ENCODE measurements at places on chromosomes 12 and 14.
A peak's percentile ranks its signal among the peaks of the same experiment; 100 is the strongest.

GRCh38 chr12:55818886-55819285 lies 1.0 kb downstream of the ORMDL2 start:
- DNase-seq: no peak

DNA sequence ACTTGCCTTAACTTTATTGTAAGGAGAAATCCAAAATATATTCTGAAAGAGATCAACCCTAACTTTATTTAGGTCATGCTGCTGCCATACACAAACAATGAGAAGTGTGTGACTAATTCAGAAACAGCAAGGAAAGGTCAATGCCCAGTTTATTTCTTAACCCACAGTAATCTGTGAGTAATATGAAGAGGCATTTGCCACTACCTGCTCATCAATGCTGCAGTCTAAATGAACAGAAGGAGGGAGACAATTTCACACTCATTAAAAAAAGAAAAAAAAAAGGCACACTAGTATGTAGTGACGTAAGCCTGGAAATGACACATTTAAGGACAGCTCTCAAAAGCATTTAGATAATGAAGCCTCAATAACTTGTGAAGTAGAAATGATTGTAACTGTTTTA lies 90.5 kb upstream of the FOXN3 start:
- no peak for DNase-seq

DNA sequence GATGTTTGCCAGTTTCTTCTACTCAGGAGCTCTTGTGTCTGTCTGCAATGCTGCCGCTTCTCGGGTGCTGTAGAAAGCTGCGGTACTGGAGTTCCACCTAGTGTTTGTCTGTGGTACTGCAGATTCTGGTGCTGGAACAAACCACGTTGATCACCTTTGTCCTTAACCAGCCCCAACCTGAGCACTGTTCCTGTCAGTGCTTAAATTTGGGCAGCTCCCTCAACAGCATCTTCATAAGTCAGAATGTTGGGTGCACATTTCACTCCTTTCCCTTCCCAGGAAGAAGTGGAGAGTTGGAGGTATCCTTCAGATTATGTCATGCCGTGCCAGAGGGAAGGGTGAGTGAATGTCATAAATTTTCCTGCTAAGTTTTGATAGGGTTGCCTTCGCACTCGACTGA lies 48.7 kb upstream of the LALBA start:
- peak; percentile 52 for DNase-seq

DNA sequence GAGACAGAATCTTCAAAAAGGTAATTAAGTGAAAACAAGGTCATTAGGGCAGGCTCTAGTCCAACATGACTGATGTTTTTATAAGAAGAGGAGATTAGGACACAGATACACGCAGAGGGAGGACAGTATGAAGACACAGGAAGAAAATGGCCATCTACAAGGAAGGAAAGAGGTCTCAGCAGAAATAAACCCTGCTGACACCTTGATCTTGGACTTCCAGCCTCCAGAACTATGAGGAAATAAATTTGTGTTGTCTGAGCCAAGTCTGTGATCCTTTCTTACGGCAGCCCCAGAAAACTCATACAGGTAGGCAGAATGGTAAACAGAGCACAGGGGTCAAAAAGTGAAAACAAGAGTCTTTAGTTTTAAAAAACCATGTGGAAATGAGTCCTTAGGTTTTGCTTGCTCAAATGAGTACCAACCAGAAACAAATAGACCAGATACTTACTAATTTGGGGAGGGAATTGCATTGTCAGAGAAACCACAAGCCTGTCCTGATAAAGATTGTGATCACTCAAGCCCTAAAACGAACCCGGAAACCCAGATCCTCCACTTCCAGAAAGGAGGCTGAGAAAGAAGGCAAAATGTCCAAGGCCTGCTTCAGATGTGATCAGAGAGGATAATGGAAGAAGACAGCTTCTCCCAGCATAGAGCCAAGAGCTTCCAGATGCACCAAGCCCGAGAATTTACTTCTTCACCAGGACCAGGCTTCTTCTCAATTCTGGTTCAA lies 93.9 kb downstream of the DUSP6 start:
- DNase-seq: no peak

GRCh38 chr12:14283489-14284144 lies 81.9 kb upstream of the ATF7IP start:
- no peak for DNase-seq

- no peak for DNase-seq
Measured at GRCh38 chr12:89950421-89950820, 241.8 kb upstream of the ATP2B1 start.

GRCh38 chr14:64878837-64879634 lies 671 bp downstream of the SPTB start:
- DNase-seq: no peak

- no peak for DNase-seq
Measured at GRCh38 chr14:76955575-76956315, 72.8 kb downstream of the IRF2BPL start.

DNA sequence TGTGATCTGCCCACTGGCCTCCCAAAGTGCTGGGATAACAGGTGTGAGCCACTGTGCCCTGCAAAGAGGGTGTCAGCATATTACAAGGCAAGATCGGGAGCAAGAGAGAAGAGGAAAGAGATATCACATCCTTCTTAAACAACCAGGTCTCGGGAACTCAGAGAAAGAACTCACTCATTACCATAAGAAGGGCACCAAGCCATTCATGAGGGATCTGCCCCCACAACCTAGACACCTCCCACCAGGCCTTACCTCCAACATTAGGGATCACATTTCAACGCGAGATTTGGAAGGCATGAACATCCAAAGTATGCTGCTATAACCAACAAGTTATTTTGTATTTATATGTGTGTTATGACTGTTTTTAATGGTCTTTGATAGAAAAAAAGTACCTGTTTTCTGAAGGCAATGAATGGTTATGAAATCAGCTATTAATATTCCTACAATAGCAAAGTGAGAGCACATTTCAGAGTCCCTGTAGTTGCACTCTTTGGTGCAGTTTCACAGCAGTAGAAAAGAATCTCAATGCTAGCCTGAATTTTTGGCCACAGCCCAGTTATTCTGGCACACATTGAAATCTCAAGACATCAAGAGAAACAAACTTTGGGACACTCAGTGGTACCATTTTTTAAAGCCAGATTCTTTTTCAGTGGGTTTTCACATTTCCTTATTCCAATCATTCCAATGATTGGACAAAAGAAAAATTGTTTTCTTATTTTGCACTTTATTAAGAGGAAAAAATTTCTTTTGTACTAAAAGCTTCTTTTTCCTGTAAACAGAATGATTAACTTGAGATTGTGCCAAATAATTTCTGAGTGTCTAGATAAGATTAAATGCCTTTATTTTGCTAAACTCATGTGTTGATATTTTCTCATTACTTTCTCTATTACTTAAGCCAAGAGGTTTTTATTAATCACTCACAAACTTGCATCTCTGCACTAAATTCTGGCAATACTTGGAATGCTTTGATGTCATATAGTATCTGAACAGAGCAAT lies 582.6 kb upstream of the ATP2B1 start:
- DNase-seq: no peak

GRCh38 chr12:118606690-118607089 lies 230.3 kb downstream of the SUDS3 start:
- DNase-seq: no peak

GRCh38 chr12:122238861-122239260 lies 13.0 kb upstream of the DIABLO start:
- no peak for DNase-seq

- peak; percentile 3 for DNase-seq
Measured at GRCh38 chr12:102374190-102374589, 106.2 kb downstream of the IGF1 start.

GRCh38 chr12:25675808-25676207 lies 122.7 kb upstream of the LMNTD1 start:
- DNase-seq: no peak

- DNase-seq: peak; percentile 17
Measured at GRCh38 chr12:9869307-9870161, at the start of gene CLEC2B. Gene CLEC2B, minus strand, starts transcription at chr12:9869354.

GRCh38 chr12:10716704-10717315 lies 6.3 kb downstream of the YBX3 start:
- DNase-seq: no peak

DNA sequence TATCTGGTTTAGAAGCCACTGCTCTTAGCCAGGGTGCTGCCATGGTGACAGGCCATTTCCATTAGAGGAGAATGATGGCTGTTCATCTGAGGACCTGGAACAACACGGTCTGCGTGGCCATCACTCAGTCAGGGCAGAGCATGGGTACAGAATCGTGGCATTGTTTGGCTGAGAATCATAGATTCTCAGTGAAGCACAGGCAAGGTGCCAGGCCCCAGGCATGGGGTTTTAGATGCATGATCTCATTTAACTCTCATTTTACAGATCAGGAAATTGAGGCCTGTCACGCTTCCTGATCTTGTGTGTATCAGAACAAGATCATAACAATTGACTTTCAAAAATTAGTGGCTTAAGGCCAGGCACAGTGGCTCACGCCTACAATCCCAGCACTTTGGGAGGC lies 26.8 kb upstream of the IRF2BPL start:
- DNase-seq: no peak

- DNase-seq: no peak
Measured at GRCh38 chr12:31343139-31343538, 17.2 kb upstream of the SINHCAF start.

GRCh38 chr14:99383472-99384449 lies 96.9 kb downstream of the SETD3 start:
- no peak for DNase-seq

- DNase-seq: peak; percentile 67
Measured at GRCh38 chr12:93591137-93591868, 18.8 kb downstream of the SOCS2 start.

GRCh38 chr12:25001311-25001710 lies 52.4 kb upstream of the BCAT1 start:
- DNase-seq: no peak

DNA sequence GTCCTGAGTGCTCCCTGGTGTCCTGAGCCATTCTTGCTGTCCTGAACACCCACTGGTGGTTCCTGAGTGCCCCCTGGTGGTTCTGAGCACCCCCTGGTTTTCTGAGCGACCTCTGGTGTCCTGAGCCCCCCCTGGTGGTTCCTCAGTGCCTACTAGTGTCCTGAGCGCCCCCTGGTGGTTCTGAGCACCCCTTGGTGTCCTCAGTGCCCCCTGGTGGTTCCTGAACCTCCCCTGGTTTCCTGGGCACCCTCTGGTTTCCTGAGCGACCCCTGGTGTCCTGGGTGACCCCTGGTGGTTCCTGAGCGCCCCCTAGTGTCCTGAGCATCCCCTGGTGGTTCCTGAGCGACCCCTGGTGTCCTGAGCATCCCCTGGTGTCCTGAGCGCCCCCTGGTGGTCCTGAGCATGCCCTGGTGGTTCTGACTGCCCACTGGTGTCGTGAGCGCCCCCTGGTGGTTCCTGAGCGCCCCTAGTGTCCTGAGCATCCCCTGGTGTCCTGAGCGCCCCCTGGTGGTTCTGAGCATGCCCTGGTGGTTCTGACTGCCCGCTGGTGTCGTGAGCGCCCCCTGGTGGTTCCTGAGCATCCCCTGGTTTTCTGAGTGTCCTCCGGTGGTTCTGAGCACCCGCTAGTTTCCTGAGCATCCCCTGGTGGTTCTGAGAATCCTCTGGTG lies 473.1 kb downstream of the TMEM121 start:
- peak; percentile 78 for DNase-seq

DNA sequence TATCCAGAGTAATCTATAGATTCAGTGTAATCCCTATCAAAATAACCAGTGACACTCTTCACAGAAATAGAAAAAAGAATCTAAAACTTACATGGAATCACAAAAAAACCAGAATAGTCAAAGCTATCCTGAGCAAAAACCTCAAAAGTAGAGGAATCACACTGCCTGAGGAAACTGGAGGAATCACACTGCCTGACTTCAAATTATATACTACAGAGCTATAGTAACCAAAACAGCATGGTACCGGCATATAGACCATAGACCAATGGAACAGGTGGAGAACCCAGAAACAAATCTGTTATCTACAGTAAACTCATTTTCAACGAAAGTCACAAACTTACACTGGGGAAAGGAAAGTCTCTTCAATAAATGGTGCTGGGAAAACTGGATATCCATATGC lies 244.0 kb downstream of the FUT8 start:
- no peak for DNase-seq

DNA sequence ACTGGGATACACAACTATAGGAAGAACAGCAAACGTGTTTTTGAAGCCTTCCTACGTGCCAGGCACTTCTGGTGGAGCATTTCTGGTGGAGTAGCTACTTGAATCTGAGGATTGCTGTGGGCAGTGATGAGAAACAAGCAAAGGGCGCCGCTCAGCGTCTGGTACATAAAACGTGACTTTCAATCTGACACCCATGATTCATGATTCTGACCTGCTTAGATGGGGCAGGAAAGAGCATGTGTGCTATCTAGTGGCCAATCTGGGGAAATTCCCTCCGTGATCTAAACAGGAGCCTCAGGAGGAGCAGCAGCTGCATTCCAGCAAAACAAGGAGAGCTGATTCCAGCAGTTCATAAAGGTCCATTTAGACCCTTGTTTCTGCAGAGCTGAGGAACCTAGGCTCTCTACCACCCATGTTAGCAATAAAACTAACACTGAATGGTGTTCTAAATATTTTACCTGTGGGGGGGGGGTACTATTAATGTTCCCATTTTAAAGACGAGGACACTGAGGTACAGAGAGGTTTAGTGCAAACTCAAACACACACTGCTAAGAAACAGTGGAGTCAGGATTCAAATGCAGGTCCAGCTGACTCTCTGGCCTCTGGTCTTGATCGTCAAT lies 37.8 kb downstream of the PAH start:
- peak; percentile 4 for DNase-seq

DNA sequence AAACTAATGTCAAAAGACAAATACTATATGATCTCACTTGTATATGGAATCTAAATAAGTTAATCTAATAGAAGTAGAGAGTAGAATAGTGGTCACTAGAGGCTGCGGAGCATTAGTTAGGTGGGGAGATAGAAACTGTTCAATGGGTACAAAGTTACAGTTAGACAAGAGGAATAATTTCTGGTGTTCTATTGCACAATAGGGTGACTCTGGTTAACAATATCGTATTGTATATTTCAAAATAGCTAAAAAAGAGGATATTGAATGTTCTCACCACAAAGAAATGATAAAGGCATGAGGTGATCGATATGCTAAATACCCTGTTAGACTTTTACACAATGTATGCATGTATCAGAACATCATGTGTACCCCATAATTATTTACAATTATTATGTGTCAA lies 42.9 kb downstream of the IGF1 start:
- DNase-seq: no peak

DNA sequence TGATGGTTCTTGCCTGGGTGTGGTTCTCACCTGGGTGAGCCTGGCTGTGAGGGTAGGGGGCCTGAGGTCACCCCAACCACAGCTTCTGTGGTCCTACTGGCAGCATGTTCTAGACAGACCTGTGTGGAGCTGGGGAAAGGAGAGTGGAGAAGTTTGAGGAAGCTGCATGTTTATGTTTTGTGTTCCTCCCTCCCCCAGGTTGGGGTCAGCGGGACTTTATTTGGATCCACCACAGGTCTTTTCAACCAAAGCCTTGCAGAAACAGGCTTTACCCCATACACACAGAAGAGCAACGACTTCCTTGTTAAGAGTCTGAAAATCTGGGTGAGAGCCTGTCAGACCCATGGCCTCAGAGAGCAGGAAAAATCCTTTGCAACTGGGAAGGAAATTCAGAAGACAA lies 5.6 kb downstream of the CD9 start:
- no peak for DNase-seq

- no peak for DNase-seq
Measured at GRCh38 chr14:77178656-77179055, 2.9 kb upstream of the TMEM63C start.

GRCh38 chr12:19752712-19753111 lies 313.4 kb downstream of the AEBP2 start:
- DNase-seq: no peak

GRCh38 chr12:26120561-26121274 lies 4.1 kb downstream of the BHLHE41 start:
- no peak for DNase-seq

GRCh38 chr14:72543341-72543740 lies 350.6 kb downstream of the DPF3 start:
- DNase-seq: no peak

GRCh38 chr12:57078519-57079404 lies at the start of gene NEMP1:
Gene NEMP1, minus strand, starts transcription at chr12:57078791. Its CDS starts 46 bp downstream, at chr12:57078745.
- DNase-seq: peak; percentile 100
